ENCODE measurements at places on chromosomes 16 and 17.

- no peak for DNase-seq
These were observed 190.6 kb upstream of the TBX2 start for GRCh38 chr17:61209106-61209439.

DNA sequence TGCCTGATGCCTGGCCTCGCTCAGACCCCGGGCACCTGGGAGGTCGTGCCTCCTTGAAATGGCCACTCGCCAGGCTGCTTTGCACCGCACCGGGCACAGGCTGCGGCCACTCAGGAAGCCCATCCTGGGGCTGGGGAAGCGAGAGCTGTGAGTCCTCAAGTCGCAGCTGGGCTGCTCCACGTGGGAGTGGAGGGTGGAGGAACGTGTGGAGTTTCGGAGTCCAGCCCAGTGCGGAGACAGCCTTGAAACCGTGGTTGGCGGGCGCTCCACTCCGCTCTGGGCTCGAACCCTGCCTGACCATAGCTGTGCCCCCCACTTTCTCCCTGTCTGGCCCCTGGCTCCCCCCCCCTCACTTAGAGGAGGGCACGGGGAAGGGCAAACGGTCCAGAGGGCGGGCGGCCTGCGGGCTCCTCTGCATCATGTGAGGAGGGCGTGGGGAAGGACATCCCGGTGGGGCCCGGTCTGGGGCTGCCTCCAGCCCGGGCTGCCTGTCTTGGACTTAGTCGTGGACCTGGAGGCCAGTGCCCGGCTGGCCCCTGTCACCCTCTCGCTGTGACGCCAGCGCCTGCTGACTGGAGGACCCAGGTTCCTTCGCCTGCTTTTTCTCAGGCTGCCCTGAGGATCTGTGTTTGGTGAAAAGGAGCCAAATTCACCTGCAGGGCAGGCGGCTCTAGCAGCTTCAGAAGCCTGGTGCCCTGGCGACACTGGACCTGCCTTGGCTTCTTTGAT lies 2.5 kb downstream of the UBE2I start:
- no peak for DNase-seq

GRCh38 chr17:13478326-13478830 lies 123.4 kb downstream of the HS3ST3A1 start:
- no peak for DNase-seq

DNA sequence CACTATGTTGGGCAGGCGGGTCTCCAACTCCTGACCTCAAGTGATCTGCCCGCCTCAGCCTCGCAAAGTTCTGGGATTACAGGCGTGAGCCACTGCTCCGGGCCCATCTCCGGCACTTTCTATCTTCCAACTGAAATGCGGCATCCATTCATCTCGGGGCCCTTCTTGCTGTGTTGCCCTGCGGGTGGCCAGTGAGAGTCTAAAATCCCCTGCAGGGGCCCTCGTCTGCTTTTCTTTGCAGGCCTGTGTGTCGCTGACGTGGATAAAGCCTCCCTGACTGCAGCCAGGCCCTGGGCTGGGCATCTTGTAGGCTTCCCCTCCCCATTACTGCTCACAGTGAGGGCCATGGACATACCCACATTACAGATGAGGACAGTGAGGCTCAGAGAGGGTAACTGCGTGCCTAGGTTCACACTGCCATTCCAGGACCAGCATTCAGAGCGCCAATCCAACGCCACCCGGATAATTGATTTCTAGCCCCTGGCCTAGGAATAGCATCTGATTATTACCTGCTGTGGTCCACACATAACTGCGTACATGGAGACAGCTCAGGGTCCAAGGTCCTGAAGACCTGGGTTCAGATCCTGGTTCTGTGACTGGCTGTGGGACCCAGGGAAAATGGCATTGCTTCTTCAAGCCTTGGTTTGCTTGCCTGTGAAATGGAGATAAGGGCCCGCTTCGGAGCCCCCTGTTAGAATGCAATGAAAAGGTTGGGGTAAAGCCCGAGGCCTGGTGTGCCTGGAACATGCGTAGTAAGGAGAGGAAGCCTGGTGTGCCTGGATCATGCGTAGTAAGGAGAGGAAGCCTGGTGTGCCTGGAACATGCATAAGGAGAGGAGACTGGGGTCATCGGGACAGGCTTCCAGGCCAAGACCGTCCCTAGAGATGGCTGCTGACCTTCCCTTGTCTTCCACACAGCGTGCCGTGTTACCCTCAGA lies 25.0 kb downstream of the CRISPLD2 start:
- DNase-seq, result no peak

- no peak for DNase-seq
These were observed 15.2 kb downstream of the RPTOR start for GRCh38 chr17:80559825-80560251.

DNA sequence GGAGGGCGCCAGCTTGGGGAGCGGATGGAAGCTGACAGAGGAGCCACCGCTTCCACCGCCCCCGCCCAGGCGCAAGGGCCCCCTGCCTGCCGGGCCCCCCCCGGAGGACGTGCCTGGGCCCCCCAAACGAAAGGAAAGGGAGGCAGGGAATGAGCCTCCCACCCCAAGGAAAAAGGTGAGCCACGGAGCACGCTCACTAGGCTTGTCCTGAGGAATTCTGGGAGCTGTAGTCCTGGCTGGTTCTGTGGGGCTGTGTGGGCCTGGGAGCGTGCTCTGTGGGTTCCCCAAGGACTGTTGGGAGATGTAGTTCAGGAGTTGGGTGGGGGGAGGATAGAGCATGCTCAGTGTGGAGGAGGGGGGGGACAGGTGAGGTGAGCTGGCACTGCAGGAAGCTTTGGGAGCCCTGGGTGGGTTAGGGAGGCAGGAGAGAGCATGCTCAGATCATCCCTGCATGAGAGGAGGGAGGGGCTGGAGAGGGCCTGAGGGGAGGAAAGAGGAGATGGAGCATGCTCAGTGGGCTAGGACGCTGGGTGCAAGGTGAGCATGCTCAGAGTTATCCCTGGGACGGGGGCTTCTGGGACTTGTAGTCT lies 4.5 kb downstream of the FBXL19 start:
- DNase-seq, result peak; percentile 63

DNA sequence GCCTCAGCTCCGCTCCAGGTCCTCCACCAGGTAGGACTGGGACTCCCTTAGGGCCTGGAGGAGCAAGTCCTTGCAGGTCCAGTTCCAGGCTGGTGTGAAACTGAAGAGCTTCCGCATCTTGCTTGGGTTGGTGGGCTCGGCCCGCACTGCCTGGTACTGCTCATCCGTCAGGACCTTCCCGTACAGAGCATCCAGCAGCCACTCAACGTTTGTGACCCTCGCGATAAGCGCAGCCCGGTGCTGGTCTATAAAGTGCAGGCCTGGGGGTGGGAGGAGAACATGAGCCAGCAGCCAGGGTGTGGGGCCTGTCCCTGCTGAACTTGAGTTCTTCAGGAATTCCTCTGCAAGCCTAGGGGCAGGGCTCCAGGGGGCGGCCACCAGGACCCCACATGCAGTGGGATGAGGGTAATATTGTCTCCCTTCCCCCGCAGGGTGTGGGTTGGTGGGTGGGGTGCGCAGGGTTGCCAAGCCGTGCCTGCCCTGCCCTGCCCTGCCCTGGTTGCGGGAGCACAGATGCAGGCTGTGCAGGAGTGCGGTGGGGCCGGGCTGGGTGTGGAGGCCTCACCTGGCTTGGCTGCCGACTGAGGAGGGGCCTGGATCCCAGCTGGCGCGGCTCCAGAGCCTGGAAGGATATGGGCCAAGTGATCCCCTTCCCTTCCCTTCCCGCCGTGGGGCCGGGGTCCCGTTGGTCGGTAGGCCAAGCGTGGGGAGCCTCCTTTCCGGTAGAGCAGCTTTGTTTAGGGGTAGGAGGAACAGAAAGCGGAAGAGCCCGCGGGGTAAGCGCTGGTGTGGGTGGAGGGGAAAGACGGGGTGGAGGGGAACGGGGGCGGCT lies 762 bp downstream of the PYCARD start:
- DNase-seq, result no peak

- DNase-seq, result no peak
These were observed 11.2 kb upstream of the CTCF start for GRCh38 chr16:67551091-67551490.

DNA sequence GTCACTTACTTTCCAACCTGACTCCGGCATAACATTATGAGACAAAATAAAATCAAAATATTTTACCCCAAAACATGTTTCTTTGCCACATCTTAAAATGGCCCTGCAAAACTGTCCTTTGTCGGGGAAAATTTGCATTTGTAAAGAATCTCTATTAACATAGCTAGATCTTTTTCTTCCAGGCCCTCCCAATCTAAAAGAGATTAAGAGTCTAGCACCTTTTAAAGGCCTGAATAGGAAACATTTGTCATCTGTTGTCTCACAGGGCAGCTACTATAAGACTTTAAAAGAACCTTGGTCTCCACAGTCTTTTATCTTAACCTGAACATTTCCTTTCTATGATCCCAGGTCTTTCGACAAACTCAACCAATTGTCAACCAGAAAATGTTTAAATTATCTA lies 18.1 kb upstream of the DHRS7B start:
- no peak for DNase-seq

DNA sequence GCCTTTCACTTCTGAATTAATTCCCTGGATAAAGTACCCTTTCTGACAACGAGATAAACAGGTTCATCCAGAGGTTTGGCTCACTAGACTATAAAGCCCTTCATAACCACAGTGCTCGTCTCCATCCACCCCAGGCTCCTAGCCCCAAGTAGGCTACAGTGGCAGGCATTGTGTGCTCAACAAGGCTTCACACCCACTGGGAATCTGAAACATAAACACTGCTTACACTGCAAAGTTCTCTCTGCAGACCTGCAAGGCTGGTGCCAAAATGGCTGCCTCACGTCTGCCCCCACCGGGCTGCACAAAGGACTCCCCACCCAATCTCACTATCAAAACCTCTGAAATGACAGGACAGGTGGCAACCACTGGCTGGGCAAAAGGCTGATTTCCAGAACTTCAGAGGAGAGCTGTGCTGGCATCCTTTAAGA lies 5.1 kb upstream of the HLF start:
- no peak for DNase-seq

DNA sequence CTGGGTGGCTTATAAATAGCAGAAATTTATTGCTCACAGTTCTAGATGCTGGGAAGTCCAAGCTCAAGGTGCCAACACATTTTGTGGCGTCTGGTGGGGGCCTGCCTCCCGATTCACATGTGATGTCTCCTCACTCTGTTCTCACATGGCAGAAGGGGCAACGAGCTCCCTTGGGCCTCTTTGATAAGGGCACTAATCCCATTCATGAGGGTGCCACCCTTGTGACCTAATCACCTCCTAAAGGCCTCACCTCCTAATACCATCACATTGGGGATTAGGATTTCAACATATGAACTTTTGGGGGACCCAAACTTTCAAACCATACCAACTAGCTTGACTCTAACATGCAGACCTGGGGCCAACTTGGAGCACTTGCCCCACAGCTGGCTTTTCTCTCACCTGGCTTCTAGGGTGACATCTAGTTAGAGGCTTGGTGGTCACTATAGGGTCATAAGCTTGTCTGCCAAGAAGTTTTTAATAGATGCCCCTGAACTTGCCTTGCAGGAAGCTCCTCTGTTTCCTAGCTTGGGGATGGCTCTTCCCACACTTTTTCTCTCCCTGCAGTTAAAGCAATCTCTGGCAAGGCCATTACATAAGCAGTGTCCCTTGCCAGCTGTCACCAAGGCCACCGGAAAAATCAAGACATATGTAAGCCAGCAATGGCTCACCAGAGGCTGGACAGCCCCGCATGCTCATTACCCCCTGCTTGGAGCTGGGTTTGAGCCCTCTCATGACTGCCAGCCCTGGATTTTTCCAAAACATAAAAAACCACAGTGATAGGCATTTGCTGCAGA lies 8.4 kb upstream of the MED9 start:
- no peak for DNase-seq

DNA sequence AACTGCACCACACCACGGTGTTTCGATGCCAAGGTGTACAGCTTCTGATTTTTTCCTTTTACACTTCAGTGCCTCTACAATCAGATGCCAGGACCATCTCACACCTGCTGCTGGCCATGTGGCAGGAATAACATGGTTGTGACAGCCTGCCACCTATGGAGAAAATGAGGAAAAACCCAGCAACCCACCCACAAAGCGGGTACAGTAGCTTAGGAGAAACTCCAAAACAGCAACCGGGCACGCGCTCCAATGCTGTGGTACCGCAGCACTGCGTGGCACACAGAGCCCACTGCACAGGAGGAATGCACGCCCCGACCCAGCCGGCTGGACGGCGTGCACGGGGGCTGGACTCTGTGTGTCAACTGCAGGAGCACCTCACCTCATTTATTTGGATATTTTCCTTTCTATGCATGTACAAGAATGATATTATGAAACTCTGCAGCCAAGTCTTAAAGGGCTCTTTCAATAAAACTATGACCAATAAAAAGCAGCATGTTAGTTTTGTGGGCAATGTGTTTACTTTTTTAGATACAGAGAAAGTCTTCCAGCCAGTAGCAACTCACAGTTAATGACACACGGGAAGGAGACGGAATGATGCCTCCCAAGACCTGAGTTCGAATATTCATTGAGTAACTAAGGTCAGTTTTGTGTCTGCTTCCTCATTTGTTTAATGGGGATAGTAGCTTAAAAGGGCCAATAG lies 45.9 kb downstream of the MAP1LC3B start:
- DNase-seq, result no peak
